T-helper 1 cell (primary cell): ENCODE measurements at places on chromosomes 5 and 9.

DNA sequence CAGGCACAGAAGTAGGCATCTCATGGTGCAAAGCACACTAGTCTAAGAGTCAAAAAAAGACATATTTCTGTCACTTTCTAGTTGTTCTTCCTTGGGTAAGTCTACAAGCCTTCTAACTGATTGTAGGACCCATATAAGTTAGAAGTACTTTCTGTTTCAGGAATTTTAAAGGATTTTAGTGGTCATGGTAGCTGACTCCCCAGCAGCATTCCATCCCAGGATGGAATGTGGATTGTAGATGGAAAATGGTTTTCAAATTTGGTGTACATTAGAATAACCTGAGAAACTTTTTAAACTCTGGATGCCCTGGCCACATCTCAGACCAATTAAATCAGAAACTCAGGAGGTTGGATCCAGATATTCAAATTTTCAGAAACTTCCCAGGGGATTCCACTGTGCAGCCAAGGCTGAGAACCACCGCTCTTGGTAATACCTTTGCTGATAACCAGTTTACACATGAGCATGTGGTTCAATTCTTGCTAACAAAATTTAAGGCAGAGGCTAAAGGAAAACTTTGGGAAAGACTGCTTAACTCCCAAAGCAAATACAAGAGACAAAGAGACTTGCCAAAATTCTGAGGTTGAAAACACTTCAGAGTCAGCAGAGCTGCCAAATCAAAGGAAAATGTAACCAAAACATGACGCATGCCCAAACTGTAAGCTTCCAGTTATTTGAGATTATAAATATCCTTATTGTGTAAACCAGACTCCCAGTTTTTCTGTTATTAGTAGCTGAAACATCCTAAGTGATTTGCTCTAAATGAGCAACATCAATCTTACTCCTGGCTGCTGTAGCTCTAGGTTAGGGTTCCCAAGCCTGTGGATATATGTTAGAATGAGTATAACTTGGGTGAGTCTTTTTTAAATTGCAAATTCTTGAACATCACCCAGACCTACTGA is 145.4 kb upstream of the MTAP start:
- DNase-seq: no peak

- DNase-seq: no peak
Measured at GRCh38 chr5:65041296-65042158, 272.8 kb downstream of the CWC27 start.

GRCh38 chr5:17261075-17261474 is 43.6 kb downstream of the BASP1 start:
- no peak for DNase-seq

- no peak for DNase-seq
Measured at GRCh38 chr9:131491001-131491710, 11.6 kb upstream of the POMT1 start.

- no peak for DNase-seq
Measured at GRCh38 chr9:98249771-98250170, 5.7 kb downstream of the TBC1D2 start.

DNA sequence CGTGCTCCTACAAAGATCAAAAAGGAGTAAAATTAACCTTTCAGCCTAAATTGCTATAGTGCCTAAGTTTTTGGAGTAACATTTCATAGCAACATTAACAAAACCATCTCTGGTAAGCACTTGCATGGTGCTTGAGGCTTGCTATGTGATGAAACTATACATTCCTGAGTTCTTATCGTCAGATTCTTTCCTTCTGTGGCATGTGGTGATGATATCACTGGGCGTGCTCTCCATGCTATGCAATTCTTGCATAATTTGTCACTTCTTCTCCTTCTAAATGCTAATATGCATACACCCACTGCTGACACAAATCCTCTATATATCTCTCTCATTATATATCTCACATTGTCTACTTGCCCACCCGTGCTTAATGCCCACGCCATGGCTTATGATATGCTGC is 2019.9 kb downstream of the MAT2B start:
- no peak for DNase-seq

DNA sequence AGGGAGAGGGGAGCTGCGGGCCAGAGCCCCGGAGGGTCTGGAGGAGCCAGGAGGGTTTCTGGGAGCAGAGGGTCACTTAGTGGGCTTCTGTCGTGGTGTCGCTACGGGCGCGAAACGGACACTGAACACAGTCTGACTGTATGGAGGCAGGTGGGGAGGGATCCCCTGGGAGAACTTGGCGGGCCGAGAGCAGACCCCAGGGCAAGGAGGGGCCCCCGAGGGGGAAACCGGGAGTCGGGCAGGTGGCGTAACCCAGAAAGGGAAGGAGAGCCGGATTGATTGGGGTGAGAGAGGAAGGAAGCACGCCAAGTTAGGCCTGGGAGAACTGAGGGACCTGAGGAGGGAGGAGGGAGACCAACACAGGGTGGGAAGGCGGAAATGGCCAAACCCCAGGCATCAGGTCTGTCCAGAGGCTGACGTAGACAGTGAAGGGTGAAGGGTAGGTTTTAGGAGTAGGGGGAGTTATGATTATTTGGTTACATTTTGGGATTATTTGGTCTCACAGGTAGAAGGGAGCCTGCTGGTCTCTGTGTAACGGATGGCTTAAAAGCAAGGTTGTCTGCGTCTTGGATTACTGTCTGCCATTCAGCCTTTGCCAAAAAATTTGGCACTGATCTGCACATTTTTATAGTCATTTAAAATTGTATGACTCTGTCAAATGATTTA is 3.3 kb upstream of the MSMP start:
- DNase-seq: peak; percentile 34

- DNase-seq: no peak
Measured at GRCh38 chr9:18063856-18064390, 410.0 kb upstream of the ADAMTSL1 start.

GRCh38 chr5:125140855-125141254 is 394.4 kb upstream of the ZNF608 start:
- DNase-seq: no peak

DNA sequence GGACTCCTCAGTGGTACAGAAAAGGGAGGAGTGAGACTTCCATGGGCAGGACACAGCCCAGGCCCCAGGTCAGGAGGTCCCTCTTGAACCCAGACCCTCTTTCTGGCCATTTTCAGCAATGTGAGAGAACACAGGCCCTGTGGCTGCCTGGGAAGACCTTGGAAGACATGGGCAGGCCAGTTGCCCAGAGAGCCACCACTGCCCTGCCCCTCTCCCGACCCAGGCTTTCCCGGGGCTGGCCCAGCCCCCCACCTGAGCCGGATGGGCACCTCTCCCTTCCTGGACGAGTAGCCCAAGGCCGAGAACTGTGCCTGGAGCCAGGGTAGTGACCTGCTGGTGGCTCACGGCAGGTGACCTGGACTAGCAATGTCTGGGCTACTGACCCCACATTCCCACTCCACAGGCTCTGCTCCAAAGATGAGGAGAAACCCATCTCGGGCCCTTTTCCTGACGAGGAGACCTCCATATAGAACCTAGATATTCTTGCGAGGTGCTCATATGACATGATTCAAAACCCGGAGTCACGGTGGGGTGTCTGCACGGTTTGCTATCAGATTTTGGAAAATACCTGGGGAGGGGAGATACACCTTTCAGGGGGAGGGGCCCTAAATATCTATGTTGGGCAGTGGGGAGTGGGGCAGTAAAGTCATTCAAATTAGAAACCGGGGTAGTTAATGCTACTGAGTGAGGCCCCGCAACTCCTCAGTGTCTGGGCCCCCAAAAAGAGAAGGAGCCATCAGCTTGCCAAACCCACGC is 59.4 kb downstream of the ZNF354C start:
- no peak for DNase-seq

GRCh38 chr5:124622851-124623250 is 123.6 kb downstream of the ZNF608 start:
- no peak for DNase-seq

DNA sequence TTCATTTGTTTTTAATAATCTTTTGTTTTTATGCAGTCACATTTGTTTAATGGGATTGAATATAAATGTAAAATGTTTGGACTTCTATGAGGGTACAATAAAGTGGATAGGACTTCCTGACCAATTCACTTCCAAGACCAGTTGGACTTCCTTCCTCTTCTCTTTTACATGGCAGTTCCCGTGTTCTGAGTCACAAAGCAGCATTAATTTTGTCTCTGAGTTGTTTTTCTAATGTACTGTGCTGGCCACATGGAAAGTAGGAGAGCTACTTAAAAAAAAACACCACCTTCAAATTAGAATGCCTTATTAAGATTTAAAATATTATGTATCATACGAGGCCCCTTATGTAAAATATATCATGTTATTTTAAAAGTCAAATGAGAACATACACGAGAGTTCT is 87.3 kb downstream of the CCDC171 start:
- DNase-seq: no peak

DNA sequence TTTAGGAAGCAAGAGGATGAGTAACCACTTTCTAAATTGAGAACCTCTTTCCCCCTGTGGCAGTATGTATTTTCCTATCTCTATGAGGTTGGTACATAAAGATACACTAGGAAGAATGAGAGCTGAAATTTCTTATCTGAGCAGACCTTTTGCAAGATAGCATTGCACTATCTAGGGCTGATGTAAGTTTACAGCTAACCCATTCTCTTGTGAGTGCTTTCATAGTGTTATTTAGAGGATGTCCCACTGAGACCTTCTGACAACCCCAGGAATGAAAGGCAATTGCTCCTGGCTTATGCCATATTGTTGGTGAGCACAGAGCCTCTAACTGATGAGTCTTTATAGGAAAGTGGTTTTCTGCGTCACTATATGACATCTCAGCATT is 1209.3 kb upstream of the CDH6 start:
- DNase-seq: no peak

DNA sequence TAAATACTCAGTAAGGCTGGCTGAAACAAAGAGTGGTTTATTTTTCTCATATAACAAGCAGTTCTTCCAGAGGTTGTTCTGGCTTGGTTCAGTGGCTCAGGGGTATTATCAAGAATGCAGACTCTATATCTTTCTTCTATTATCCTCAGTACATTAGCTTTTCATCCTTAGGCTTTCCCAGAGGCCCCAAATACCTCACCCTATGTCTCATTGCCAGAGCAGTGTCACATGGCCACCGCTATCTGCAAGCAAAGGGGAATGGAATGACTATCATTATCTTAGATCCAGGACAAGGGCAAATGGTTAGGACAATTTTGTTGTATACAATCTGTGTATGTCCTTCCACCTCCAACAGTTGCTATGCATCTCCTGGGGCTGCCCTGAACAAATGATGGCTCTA is 69.0 kb upstream of the SNX2 start:
- DNase-seq: no peak

DNA sequence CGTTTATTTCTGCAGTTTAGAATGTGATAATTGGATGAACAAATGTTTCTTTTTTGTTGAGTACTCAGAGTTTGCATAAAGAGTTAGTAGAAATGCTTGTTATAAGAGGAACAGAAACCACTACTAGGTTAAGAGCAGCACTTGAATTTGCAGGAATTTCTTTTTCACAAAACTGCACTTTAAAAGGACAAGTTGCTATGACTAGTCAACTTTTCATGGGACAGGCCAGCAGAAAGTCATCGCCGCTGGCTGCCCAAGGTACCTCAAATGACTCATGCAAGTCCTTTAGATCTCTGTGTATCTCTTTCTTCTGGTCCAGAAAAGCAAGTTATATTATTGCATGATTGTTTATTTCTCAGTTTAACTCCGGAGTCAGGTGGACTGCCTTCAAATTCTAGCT is 97.3 kb upstream of the HMHB1 start:
- no peak for DNase-seq

DNA sequence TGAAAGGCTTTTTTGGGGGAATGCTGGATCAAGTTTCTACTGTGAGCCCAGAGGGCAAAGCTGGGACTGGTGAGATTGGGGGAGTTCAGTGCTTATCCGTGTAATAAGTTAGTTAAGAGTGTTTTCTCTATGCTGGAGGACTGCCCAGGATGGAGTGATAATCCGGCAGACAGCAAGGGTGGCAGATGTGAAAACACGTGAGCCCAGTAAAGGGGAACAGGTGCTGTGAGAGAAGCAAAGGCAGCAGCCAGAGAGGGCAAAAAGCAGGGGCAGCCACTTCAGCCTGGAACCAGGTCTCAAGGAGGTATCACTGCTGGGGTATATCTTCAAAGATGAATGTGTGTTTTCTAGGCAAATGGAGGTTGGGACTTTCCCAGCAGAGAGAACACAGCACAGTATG is 53.9 kb downstream of the GALNT10 start:
- no peak for DNase-seq

- DNase-seq: no peak
Measured at GRCh38 chr9:125049212-125050049, 93.9 kb downstream of the SCAI start.

DNA sequence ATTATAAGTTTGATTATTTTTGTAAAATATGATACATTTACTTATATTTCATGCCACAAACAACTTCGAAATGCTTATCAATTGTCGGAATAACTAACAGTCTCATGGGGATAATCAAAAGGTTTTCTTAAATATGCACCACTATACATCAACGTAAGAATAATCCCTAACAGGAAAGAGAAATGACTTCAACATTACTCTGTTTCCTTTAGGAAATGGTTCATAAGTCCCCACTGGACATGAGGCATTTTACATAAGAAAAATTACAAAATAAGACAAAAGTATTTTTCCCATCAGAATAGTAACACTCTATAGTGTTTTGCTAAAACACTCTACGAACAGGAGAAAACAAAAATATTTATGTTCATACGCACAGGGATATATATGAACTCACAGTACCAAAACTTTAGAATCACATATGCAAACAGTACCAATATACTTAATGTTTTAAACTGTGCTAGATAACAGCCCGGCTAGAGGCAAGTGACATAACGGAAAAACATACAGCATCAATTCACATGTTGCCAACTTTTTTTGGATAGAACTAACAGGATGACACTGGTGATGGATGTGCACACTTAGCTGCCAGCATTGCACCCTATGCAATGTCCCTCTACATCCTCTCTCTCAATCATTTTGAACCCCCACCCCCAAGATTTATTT is 120.5 kb downstream of the NFIB start:
- no peak for DNase-seq
